ENCODE measurements at places on chromosomes 6 and 20. TPM values are rescaled to one million over a fixed set of nuclear protein-coding genes. Genes with fewer than 3 reads are reported as not detected.

The RNF5 gene
- 43.2 TPM for total RNA-seq

The AVP gene
- total RNA-seq = not detected

The HLA-DMA gene
- total RNA-seq = 35.0 TPM

The GABRR1 gene
- total RNA-seq = 0.19 TPM

The ELOVL4 gene
- 1.9 TPM for total RNA-seq

The RNF182 gene
- total RNA-seq = 0.24 TPM

The SMOC2 gene
- 77.6 TPM for total RNA-seq

The LGSN gene
- not detected for total RNA-seq

The CGA gene
- total RNA-seq = not detected

The MYCT1 gene
- total RNA-seq = 13.6 TPM

The STMND1 gene
- not detected for total RNA-seq

The HLA-DOB gene
- total RNA-seq = 0.19 TPM

The CLVS2 gene
- total RNA-seq = not detected

The RAD21L1 gene
- total RNA-seq = not detected

The POPDC3 gene
- not detected for total RNA-seq

The FAM209B gene
- 0.38 TPM for total RNA-seq

The TRMT11 gene
- total RNA-seq = 22.4 TPM

The AGER gene
- 4.6 TPM for total RNA-seq

The RNGTT gene
- 13.5 TPM for total RNA-seq

The OOEP gene
- not detected for total RNA-seq

The BPIFA3 gene
- total RNA-seq = not detected

The PRDM13 gene
- not detected for total RNA-seq

The CSNK2A1 gene
- total RNA-seq = 74.8 TPM
